A549 (cell line): ENCODE measurements at places on chromosomes 4 and X. TPM values are rescaled to one million over a fixed set of nuclear protein-coding genes. Genes with fewer than 3 reads are reported as not detected.
A peak's percentile ranks its signal among the peaks of the same experiment; 100 is the strongest.

DNA sequence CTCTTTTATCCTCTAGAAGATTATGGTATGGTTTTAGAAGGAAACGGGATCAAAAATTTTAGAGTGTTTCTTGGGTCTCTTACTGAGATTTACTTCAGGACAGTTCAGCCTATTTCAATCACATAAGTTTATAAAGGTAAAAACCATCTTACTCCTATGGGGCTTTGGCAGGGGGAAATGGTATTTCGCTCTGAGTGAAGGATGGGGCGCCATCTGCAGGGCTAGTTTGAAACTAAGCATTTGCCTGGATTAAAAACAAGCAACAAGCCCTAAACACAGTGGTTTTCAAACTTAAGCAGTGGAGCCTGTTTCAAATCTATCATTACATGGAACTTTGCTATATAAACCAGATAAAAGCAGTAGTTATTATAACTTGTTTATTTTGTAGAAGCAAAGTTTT is 361.5 kb upstream of the FMR1 start:
- no peak for DNase-seq

DNA sequence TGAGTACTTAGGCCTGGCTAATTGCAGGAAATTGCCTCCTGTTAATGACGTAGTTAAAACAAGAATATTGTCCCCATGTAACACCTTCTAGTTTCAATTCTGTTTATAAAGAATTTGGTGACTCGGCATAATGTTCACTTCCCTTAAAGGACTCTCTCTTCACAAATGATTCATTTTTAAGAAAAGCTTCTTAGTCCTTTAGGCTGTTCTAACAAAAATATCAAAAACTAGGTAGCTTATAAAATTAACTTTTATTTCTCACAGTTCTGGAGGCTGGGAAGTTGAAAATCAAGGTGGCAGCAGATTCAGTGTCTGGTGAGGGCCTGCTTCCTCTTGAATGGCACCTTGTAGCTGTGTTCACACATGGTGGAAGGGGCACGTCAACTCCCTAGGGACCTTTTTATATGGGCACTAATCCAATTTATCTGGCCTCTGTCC is 23.8 kb downstream of the COL25A1 start:
- DNase-seq = no peak

DNA sequence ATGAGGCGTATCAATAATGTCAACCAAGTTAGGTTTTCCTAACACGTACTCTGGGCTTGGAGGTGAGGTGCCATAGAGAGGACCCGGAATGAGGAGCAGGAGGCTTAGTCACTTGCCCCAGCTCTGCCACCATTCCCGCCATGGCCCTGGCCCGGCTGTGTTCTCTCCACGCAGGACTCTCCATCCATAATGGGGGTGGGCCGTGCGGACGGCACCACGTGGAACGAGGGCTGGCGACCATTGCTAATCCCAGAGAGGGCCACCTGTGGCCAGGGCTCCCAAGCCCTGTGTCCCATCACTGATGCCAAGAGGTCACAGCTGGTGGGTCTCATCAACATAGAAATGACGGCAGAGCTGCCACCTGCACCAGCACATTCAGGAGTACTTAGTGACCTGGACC is 76.4 kb downstream of the JAKMIP1 start:
- no peak for DNase-seq

GRCh38 chr4:102959496-102959895 is 60.0 kb downstream of the SLC9B1 start:
- DNase-seq = no peak

Gene PGAM4
- polyA plus RNA-seq = 0.17 TPM in 1 of 3 replicates, not detected in the others

Gene FAM149A
- polyA plus RNA-seq = 1.4 to 1.8 TPM (median 1.7 TPM) in 3 replicates

DNA sequence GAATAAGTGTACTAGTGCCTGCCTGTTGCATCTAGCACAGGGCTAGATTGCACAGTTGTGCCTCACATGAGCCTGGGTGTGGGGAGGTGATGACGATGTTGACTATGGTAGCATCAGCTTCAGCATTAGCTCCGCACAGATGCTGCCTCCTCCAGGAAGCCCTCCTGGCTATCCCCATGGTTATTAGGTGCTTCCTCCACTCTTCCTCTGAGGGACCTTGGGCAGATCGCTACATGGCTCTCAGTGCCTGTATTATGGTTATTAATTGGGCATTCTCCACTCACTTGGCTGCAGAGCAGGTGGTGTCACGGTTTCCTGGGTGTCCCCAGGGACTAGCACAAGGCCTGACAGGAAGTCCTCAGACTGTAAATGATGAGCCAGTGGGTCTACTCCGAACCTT is 325.6 kb downstream of the ARHGAP10 start:
- DNase-seq = no peak

- no peak for DNase-seq
These were observed 55.9 kb downstream of the FHDC1 start for GRCh38 chr4:152992027-152992426.

DNA sequence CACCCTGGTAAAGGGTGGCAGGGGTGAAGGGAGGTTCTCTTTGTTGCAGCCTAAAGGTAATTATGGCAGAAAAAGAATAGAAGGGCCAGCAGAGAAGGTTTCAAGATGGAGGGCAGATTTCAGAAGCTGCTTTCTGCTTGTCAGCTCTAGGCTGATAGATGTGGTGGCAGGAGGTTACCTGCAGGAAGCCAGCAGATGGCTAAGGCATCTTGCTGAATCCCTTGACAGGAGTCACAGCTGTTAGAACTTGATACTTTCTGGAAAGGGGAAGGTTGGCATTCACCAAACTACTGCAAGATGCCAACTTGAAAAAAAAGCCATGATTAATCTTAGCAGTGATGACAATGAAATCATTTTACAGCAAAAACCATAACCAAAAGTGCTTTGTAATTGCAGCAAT is 69.5 kb upstream of the CBLL2 start:
- no peak for DNase-seq

Gene CSAG3
- not detected in 3 replicates for polyA plus RNA-seq

DNA sequence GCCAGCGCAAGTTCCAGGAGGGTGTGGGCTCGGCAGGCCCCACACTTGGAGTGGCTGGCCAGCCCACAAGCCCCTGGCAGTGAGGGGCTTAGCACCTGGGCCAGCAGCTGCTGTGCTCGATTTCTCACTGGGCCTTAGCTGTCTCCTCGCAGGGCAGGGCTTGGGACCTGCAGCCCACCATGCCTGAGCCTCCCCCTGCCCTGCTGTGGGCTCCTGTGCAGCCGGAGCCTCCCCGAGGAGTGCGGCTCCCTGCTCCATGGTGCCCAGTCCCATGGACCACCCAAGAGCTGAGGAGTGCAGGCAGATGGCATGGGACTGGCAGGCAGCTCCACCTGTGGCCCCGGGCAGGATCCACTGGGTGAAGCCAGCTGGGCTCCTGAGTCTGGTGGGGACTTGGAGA is 139.2 kb upstream of the CXCL13 start:
- DNase-seq = no peak

- no peak for DNase-seq
These were observed 31.3 kb upstream of the GBA3 start for GRCh38 chr4:22661443-22661842.

DNA sequence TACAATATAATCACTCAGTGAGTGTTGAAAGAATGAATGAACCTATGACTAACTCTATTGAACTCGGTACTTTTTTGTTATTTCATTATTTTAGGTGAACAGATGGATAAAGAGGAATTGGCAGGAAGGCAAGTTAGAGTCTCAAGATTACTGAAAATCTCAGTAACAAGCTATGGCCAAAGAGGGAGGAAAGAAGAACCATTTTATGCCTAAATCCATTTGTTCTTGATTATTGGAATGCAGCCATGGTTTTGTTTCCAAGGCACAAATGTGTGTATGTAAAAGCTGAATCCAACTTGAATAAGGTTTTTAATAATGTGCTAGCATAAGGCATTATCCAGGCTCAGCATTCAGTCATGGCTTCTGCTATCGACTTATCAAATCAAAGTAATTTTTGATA is 196.4 kb downstream of the DTHD1 start:
- no peak for DNase-seq

Gene RAPGEF2
- 9.8 to 10.7 TPM (median 10.0 TPM) in 3 replicates for polyA plus RNA-seq

Gene COL4A5
- polyA plus RNA-seq = 17.5 to 22.3 TPM (median 21.3 TPM) in 3 replicates

Gene UGT2B11
- polyA plus RNA-seq = 0.09 to 0.16 TPM (median 0.14 TPM) in 3 replicates

Gene TASL
- not detected in 3 replicates for polyA plus RNA-seq

GRCh38 chr4:58561170-58561569 is 1451.0 kb upstream of the IGFBP7 start:
- no peak for DNase-seq

- no peak for DNase-seq
These were observed 31.2 kb downstream of the USP38 start for GRCh38 chr4:143215873-143216272.

DNA sequence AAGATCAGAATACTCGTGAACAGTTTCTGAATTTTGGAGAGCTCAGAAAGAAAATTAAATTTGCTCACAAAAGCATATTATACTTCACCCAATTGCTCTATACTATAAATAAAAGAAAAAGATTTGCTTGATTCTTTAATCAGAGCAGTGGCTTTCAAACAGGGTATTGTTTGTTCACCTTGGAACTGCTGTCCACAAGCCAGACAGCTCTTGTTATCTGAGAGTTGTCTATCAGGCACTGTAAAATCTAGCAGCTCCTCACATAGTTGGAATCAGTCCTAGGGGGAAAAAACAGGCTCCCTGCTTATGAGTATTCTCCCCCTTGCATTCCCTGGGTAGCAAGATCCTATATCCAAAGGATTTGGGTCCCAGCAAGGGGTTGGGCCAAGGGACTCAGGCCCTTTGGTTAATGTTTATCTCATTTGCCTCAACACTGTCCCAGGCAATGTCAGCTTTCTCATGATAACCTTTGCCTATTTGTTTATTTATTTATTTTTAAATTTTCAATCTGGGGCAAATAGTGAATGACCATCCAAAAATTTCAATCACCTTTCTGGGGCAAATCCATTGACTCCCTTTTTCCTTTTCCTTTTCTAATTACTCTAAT is 24.1 kb upstream of the MAGEB16 start:
- no peak for DNase-seq

Gene ADAMTS3
- polyA plus RNA-seq = not detected in 3 replicates

DNA sequence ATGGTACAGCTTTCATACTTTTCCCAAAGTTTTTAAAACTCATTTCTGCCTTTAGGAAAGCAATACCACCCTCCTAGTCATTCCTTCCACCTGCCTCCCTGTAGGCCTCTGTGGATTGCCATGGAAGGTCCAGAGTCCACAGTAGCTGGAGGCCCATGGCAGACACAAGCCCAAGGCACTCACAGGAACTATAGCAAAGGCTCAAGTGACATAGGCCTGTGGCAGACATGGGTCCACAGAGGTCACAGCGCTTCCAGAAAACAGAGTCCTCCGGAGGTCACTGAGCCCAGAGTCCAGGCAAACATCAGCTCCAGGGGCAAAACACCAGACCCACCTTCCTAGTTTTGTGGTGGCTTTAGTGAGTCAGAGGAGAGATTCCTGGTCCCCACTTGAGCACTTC is 147.6 kb upstream of the ATP6AP2 start:
- no peak for DNase-seq

Gene CSN1S1
- not detected in 3 replicates for polyA plus RNA-seq

Gene TIMM8A
- 34.2 to 38.7 TPM (median 36.8 TPM) in 3 replicates for polyA plus RNA-seq

Gene GSX2
- polyA plus RNA-seq = not detected in 3 replicates

DNA sequence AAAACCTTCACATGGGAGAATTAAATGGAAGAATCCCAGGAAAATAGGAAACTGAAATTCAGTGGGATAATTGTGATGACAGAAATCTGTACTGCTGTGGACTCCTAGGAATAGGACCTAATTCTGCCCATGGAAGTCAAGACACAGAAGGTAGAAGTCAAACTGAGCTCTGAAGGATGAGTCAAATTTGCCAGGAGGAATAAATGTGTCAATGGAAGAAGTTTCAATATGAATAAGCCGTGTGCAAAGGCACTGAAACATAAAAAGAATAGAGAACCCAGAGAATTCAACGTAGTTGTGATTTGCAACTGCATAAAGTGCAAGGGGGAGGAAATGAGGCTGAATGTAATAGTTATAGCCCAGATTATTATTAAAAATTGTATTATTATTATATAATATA is 11.6 kb downstream of the ENAM start:
- DNase-seq = no peak

Gene REELD1
- polyA plus RNA-seq = not detected in 3 replicates

DNA sequence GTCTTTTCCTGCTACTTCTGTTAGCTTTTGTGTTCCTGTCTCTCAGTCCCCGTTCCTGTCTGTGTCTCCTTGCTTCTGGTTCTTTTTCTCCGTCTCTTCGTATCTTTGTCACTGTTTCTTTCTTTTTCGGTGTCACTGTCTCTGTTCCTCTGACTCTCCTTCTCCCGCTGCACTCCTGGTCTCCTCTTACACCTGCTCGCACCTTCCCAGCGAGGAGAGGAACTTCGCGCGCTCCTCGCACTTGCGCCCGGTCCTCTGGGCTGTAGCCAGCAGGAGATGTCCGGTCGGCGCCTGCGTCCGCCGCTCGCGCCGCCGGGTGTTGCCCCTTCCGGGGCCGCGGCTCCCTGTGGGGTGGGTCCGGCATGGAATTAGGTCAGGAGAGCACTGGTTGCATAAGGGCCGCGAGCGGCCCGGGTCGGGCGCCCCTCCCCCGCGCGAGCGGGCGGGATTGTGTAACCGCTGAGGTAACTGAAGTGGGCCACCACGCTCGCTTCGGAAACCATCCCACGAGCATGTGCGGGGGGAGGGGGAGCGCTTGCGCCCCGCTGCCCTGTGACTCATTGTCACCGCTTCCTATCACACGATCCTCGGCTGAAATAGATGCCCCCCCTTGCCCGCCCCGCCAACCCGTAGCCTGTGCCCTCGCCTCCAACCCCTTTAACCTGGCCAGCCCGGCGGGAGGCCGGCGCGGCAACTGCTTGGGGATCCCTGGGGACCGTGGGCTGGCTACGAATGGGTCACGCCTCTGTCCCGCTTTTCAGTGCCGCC is 1.6 kb downstream of the LONRF3 start:
- peak; percentile 54 for DNase-seq

DNA sequence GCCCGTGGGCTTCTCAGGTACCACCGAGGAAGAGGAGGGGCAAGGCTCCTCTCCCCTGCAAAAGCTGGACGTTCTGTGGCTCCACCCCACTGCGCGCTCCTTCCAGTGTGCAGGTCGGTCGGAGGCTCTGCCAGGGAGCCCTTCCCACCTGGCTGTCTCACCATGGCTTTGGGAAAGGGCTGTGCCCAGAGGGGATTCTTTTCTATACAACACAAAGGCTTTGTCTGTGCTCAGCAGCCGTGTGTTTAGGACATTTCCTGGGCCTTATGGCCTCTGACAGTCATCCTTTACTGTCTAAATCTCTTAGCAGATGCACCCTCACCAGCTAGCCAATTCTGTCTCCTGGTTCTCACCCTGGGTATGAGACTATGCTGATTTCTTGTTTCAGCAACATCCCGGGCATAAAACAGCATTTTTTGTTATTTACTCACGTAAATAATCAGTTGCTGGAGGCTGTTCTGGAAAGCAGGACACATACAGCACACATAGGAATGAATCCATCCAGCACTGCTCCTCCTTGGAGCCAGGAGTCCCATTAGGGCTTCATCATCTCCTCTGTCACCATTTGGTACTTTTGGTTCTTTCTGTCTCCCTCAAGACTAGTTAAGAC is 20.4 kb upstream of the ATXN3L start:
- no peak for DNase-seq

GRCh38 chr4:183030823-183031222 is 68.2 kb upstream of the WWC2 start:
- no peak for DNase-seq

Gene MTCP1
- polyA plus RNA-seq = 12.2 to 13.9 TPM (median 12.3 TPM) in 3 replicates

Gene P2RY10
- polyA plus RNA-seq = not detected in 3 replicates
